ENCODE measurements at places on chromosomes 12 and 14.

DNA sequence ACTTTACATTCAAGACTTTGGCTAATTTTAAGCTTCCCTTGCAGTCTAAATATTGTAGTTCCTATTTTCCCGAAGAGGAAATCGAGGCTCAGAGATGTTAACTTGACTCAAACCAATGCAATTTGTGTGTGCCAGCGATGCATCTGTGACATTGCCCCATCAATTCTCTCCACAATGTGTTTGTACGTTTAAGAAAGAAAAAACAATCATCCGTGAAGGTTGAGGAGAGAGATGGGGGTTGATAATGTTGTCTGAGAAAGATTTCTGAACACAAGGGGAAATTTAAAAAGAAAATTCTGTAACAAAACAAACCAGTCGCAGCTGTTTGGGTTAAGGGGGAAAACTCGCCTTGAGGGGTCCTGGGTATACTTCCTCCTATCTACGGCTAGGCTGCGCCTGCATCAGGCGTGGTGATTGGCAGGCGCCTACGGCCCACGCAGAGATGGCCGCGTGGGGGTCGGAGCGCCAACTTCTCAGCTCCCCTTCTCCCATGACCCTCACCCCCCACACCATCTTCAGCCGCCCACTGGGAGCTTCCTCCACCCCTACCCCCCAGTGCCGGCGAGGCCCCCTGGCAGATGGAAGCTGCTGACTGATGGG, 12.3 kb downstream of the SIX1 start:
- DNase-seq: no peak

DNA sequence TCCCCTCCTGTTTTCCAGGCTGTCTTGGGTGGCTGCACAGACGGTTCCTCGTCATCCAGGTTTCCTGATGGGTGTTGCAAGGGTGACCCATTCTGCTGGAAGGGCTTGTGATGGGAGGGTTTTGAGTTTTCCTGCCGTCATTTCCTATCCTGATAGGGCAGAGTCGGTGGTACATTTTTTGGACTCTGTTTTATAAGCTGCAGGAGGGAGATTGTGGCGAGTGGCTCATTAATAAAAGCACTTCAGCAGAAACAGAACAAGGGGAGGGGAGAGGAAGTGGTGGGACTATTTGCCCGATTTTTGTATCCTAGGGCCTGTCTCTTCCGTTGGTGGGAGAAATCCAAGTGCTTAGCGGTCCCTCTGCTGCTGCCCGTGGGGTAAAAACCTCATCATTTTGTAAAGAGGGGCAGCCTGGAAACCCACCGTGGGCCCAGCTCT, 40.0 kb downstream of the TSPAN9 start:
- DNase-seq: no peak

- DNase-seq: peak; percentile 24
These were observed 86.3 kb upstream of the USP44 start for GRCh38 chr12:95637471-95638155.

DNA sequence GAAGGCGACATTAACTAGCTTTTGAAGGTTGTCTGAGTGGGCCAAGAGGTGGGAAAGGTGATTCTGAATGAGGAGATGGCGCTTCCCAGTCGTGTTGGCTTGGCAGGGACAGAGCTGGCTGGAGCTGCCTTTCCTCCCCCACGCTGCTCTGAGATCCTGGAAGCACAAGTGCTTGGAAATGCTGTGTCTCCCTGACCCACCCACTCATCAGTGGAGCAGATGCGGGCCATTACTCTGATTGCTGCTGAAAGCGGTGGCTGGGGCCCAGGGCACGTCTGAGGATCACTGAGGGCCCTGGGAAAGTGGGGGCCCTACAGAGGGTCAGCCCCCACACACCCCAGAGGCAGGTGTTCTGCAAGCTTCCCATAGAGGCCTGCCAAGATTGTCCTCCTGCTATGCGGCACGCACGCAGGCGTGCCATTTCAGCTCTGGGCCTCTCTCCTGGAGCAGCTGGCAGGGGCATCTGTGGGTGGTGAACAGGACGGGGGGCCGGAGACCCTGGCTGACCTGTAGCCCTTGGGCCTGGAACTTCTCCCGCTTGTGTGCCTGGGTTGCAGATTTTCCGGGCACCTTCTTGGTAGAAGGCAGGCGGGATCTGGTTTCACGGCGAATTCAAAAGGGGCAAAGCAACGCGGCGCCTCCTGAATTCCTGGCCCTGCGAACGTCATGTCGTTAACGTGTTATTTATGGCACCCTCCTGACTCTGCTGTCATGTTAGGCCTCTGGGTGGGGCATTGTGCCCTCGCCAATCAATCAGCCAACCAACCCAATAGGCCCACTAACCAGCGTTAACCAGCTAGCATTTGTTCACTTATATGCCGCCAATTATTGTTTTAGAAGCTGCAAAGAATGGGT, 133.8 kb upstream of the TBX3 start:
- DNase-seq: no peak

DNA sequence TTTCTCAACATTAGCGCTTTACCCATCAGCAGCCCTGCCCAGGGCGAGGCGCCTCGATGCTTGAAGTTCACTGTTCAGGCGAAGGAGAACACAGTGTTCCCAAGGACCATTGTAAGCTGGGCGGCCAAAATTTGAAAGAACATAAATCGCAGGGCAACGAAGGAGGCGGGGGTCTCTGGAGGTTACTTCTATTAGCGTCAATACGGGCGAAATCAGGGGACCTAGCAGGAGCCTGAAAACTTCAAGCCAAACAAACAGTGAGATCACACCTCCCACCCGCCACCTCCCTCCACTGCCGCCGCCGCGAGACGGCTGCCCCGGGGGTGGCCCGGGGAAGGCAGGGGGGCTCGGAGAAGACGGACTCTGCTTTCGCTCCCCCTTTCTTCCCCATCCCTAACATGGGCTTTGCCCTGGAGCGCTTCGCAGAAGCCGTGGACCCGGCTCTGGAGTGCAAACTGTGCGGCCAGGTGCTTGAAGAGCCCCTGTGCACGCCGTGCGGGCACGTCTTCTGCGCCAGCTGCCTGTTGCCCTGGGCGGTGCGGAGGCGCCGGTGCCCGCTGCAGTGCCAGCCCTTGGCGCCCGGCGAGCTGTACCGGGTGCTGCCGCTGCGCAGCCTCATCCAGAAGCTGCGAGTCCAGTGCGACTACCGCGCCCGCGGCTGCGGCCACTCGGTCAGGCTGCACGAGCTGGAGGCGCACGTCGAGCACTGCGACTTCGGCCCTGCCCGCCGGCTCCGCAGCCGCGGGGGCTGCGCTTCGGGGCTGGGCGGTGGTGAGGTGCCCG, at the start of gene PDZRN4:
TSS of gene PDZRN4 (plus strand) at position 263 of the 783 bp plus-strand sequence.
- DNase-seq: no peak

DNA sequence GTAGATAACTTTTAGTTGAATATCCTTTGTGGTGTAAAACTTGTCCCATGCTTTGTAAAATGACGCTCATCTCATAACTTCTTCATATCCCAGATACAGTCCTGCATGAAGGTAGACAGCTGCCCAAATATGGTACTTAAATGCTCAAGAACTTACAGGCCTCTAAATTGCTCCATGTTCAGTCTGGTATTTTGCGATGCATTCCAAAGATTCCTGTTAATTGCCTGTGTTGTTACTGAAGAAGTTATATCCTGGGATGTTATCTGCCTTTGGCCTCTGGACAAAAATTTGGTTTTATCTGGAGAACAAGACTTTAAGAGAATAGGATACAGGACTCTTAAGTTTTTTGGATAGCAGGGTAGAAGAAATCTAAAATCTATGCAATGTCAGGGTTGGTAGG, 473.0 kb downstream of the PCNX1 start:
- DNase-seq: no peak

- DNase-seq: no peak
These were observed 10.1 kb upstream of the MANSC4 start for GRCh38 chr12:27790179-27790578.

- DNase-seq: no peak
These were observed 496.4 kb downstream of the FOXG1 start for GRCh38 chr14:29262979-29263378.

GRCh38 chr12:79098530-79098929, 234.0 kb downstream of the SYT1 start:
- no peak for DNase-seq

GRCh38 chr12:68821357-68822188, 13.6 kb downstream of the MDM2 start:
- no peak for DNase-seq

- no peak for DNase-seq
These were observed 56.1 kb downstream of the EPS8 start for GRCh38 chr12:15733136-15733535.

GRCh38 chr12:102596031-102596430, 115.7 kb upstream of the IGF1 start:
- no peak for DNase-seq

GRCh38 chr14:103296007-103296406, 38.0 kb upstream of the EIF5 start:
- DNase-seq: no peak

Measured in SW 1271 (cell line).